ENCODE measurements at places on chromosomes 6 and 20. TPM values are rescaled to one million over a fixed set of nuclear protein-coding genes. Genes with fewer than 3 reads are reported as not detected.

Gene KCNB1
- total RNA-seq = 0.24 TPM

Gene SLC23A2
- total RNA-seq = 10.1 TPM

Gene FUT9
- total RNA-seq = not detected

Gene ZNF512B
- total RNA-seq = 1.3 TPM

Gene RIMS1
- 0.43 TPM for total RNA-seq

Gene RXRB
- total RNA-seq = 34.4 TPM

DNA sequence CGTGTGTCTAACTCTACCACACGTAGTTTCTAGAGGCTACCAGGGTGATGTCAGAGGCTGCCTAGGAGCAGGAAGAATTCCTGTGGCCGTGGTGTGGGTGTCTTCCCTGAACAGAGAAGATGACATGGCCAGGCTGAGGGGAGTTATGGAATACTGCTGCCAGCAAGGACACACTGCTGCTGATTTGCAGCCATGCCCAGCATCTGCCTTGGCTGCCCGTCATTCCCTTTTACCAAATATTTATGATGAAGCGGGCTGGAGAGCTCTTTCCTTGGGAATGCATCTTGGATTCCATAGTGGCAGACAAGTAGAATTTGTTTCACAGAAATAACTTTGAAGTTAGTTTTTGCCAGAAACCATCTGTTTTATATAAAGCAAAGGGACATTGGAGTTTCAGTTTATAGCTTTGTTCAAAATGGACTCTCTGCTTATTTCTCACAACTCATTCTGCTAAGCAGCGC, 80.8 kb upstream of the VSTM2L start:
- no peak for DNase-seq

DNA sequence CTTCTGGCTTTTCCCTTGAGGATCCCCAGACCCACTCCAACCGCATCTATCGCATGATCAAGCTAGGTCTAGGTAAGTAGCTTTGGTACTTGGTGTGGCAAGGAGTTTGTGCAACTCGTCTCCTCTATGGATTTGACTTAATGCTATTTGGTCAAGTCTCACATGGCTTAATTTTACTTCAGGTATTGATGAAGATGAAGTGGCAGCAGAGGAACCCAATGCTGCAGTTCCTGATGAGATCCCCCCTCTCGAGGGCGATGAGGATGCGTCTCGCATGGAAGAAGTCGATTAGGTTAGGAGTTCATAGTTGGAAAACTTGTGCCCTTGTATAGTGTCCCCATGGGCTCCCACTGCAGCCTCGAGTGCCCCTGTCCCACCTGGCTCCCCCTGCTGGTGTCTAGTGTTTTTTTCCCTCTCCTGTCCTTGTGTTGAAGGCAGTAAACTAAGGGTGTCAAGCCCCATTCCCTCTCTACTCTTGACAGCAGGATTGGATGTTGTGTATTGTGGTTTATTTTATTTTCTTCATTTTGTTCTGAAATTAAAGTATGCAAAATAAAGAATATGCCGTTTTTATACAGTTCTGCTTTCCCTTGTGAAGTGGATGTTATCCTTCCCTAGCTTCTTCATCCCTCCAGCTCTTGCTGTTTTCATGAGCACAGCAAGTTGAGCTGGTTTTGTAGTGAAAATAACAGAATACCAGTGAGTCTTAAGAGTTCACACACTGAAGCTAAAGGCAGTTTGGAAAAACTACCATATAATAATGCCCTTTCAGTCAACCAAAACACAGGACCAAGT, 3.8 kb downstream of the SLC35B2 start:
- peak; percentile 69 for DNase-seq

DNA sequence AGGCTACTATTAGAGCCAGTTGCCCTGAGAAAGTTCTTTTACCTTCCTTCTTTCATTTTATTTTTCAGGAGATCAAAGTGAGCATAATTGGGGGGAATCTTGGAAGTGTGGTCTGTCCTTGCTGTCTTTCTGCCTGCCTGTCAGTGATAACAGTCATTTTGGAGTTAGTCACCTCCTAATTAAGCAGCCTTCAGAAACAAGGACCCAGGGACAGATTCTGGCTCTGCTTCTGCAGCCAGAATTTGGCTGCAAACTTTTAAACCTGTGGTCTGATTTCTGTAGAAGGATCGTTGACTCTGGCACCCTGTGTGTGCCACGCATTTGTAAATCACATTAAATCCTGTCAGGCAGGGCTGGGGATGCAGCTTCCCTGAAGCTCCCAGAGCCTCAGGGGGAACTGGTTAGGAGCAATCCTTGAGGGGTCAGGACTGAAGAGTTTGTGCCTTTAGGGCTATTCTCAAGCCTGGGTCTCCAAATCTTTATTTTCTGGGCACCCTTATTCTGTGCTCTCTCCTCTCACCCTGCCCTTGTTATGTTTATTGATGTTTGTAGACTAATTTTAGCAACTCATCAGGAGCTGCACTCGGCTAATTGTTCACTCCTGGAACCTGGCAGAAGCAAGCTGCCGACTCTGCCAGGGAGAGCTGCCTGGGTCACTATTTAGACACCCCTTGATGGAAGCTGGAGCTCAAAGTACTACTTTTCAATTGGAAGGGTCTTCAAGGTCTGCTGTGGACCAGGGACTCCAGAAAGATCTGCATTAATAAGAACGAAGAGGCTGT, 6.8 kb downstream of the NOX3 start:
- DNase-seq = no peak

GRCh38 chr20:49562311-49563014, 5.5 kb downstream of the PTGIS start:
- DNase-seq = no peak

- DNase-seq = peak; percentile 31
Observed at GRCh38 chr6:130020073-130020906, 1.9 kb downstream of the L3MBTL3 start.

DNA sequence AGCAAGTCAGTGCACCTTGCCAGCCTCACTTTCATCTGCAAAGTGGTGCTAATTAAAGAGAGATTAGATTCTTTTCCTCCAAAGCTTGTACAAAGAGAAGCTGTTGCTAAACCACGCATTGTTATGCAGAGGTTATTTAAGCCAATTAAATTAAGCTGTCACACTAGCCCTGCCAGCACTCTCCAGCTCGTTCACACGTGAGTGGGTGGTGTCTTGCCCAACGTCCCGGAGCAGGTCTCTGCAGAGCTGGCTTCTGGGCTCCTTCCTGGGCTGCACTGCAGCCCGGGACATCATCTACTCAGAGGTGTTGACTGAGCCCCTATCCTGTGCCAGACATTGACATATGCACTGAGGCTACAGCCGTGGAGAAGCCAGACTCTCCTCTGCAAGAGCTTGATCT, 401.6 kb upstream of the SULF2 start:
- no peak for DNase-seq

DNA sequence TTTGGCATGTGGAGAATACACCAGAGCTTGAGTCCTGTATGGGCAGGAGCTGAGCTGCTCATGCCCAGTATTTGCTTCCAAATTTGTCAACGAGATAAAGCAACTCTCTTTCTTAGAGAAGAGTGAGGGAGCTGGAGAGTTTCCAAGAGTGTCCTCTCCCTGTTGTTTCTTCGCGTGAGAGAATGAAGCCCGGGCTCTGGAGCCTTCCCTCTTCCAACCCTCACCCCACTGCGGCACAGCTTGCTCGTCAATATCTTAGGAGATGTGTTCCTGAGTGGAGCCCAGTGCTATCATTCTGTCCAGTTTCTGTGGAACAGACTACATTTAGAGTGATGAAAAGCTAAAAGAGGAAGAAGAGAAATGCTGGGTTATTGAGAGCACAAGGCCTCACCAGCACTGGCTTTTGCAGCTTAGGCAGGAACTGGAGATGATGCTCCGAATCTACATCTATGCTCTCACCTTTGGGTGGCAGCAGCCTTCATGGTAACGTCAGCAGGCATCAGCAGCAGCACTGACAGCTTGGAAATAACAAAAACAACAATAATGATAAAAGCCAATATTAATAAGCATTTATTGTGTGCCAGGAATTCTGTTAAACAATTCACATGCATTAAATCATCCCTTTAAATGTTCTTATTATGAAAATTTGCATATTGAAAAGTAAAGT, 66.5 kb upstream of the TFB1M start:
- DNase-seq = no peak

- DNase-seq = no peak
Observed at GRCh38 chr20:19322061-19322985, 109.9 kb downstream of the SLC24A3 start.

- peak; percentile 39 for DNase-seq
Observed at GRCh38 chr6:150596439-150596838, 3.2 kb upstream of the PLEKHG1 start.

DNA sequence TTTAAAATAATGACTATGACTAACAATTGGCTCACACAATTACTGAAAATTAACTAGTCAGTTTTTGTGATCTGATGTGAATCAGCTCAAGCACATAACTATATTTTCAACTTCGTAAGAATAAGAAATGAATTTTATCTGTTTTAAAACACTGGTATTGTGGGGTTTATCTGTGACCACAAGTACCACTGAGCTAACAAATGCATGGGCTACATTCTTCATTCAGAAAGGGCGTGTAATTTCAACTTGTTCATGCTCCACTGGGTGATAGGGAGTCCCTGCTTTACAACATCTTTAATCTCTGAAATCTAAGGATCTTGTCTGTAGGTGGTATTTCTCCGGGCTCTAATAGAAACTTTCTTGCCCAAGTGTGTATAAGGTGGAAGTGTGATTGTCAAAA, 1311.5 kb upstream of the GJE1 start:
- DNase-seq = no peak

DNA sequence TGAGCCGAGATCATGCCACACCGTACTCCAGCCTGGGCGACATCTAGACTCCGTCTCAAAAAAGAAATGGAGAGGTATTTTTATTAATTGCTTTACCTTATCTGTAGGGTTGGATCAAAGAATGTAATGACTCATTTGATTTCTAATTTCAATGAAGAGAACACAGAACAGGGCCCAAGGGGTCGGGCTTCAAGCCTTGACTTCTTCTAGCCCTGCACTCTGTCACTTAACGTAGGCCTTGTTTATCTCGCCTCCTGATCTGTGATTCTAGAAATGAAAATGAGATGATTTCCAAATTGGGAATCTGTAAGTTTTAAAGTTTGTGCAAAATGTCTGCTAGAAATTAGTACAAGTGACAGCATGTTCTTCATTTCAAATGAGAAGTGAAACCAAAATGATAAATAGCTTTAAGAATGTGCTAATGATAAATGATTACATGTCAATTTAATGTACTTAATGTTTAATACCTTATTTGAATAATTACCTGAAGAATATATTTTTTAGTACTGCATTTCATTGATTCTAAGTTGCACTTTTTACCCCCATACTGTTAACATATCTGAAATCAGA, 180.5 kb downstream of the SLC16A10 start:
- DNase-seq = no peak

- no peak for DNase-seq
Observed at GRCh38 chr6:44228836-44229235, 5.4 kb downstream of the SLC29A1 start.

GRCh38 chr6:170280689-170281045, 10.2 kb downstream of the DLL1 start:
- no peak for DNase-seq

DNA sequence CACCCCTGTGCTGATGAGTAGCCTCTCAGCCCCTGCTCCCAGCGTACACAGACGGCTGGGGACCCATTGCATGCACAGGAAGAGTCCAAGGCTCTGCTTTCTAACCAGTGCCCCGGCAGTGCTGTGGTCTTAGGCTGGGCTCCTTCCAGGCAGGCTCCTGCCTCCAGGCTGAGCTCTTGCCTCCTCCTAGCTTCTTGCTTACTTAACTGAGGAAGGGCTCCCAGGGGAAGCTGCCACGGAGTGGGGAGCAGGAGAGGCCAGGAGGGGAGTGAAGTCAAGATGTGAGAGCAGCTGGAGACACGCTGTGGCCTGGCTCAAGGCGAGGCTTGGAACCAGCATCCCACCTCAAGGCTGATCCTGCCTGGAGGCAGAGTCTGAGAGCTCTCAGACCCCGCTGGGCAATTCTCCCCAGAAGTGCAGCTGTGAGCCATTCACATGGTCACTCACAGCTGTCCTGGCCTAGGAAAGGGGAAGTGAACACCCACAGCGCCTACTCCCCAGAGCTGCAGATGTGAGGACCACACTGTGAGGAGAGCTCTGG, 141.0 kb downstream of the TBXT start:
- no peak for DNase-seq

GRCh38 chr6:166936079-166936787, 20.1 kb downstream of the RNASET2 start:
- no peak for DNase-seq

DNA sequence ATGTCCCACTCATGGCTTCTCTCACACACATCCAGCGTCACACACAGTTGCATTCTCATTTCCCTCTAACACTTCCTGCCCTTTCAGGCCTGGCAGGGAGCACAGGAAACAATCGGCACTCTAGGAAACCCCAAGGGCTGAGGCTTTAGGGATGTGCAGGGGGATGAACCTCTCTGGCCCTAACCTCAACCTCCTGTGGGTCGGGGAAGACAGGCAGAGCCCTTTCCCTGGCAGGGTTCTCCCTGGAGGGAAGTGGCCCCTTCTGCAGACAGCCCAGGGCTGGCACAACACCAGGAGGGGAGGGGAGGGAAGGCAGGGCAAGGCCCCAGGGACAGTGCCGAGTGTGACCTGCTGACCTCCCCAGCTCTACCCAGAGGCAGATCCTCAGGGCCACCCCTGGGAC, 2.7 kb downstream of the TEAD3 start:
- DNase-seq = no peak

DNA sequence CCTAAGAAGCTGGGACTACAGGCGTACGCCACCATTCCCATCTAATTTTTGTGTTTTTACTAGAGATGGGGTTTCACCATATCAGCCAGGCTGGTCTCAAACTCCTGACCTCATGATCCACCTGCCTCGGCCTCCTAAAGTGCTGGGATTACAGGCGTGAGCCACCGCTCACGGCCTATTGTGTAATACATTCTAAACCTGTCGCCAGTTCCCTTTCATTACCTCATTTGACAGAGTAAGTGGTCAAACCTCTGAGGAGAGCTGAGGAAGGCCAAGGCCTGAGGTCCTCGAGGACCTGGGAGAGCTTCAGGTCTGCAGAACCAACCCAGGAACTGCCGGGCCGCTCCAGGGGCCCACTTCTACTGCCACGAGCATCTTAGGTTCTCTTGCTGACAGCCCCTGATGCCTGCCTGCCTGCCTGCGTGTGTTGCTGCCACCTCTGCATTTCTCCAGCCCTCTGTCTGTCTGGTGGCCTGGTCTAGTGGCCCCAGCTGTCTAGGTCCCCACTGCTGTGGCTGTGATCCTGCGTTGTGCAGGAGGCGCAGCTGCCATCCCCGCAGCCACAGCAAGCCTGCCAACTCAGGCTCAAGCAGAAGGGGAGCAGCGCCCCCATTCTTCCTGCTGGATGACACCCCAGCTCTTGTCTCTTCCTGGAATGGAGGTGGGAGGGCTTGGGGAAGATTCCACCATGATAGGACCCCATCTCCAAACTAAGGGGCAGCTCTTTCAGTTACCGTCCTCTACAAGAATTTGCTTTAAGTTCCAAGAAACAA, 45.3 kb downstream of the PRR18 start:
- DNase-seq = no peak

DNA sequence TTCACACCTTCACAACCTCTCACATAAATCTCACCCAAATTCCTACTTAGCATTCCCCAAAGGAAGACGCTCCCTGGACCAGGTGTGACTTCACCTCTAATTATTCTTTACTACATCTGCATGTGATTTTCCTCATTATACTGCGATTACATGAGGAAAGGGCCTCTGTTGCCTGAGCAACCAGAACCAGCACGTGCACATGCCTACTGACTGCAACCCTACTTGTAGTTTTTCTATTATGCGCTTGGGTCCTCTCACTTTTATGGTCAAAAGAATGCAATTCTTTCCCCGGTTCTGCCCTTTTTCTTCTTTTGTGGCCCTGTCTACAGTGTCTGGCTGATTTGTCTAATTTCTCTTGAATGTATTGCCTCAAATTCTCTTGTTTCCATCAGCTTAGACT, 20.4 kb upstream of the ANKEF1 start:
- no peak for DNase-seq

Measured in left colon (tissue), 2 donors.